ENCODE measurements at places on chromosomes 12 and 14. TPM values are rescaled to one million over a fixed set of nuclear protein-coding genes. Genes with fewer than 3 reads are reported as not detected.

DNA sequence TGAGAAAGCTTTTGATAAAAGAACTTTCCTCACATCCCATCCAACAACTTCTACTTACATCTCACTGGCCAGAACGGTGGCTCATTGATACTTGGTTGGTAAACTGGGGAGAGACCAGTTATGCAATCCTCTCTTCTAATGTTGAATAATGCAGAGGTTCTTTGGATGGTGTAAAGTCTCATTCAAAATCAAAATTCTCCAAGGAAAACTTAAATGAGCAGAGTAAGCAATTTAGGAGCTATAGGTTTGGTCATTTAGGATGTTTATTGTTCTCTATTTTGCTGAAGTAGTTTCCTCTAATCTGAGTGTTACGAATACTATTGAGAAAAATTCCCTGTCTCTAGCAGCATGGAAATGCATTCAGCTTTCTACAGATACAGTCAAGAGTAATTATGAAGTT, 26.5 kb upstream of the STK38L start:
- no peak for DNase-seq

GRCh38 chr12:77816196-77816595, 14.5 kb upstream of the NAV3 start:
- DNase-seq = no peak

DNA sequence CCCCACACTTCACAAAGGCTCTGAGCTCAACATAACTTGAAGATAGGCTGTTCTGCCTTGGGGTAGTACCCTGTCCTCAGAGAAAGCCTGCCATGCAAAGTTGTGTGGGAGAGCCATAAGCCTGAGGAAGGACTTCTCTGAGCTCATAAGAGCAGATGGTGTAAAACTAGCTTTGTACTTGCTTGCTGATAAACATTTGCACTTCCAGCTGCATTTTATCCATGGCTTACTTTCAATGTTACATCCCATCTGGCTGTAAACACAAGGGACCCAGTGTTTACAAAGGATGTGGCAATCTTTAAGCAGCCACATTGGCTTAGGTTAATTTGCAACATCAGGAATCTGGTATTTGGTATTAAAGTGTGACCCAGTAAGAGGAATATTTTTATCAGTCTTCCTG, 258.1 kb downstream of the IPO8 start:
- peak; percentile 44 for DNase-seq

Gene KRT77
- total RNA-seq = not detected

DNA sequence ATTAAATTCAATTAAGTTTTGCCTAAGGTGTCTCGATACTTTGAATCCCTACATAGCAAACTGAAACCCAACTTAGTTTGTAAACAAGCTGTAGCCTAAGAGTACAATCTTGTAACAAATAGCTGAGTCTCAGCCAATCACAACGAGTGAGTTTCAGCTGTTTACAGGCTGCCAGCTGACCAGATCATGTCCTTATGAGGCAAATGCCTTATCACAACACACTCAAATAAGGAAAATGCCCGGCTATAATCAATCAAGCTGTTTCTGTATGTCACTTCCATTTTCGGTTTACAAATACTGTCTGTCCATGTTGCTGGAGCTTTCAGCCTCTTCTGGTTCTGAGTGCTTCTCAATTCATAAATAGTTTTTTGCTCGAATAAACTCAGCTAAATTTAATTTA, 943.8 kb downstream of the SLC16A7 start:
- DNase-seq = no peak

DNA sequence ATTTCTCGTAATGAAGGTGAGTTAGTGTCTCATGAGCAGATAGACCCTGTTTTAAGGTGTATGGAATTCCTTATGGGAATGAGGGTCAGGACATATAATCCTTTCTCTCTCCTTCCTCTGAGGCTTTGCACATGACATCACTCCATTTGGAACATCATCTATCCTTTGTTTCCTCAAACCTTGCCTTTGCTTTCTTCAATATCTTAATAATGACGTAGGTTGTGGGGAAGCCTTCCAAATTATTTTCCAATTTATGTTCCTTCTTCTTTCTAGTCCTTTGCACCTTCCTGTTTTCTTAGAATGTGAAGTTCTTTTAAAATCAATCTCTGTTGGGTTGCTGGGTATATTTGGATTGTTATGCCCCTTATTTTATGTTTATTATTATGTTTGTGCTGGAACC, 502.9 kb upstream of the STXBP6 start:
- DNase-seq = no peak

Data from fibroblast of the aortic adventitia (primary cell).